Fibroblast of villous mesenchyme (primary cell): ENCODE measurements at places on chromosomes 11 and 22. TPM values are rescaled to one million over a fixed set of nuclear protein-coding genes. Genes with fewer than 3 reads are reported as not detected.

The MS4A14 gene
- total RNA-seq, result not detected in 2 replicates

The ARHGAP20 gene
- total RNA-seq, result 4.2 and 7.3 TPM in 2 replicates

The OR51F2 gene
- total RNA-seq, result not detected in 2 replicates

The ART5 gene
- total RNA-seq, result not detected in 2 replicates

The OR5P2 gene
- total RNA-seq, result under 0.01 TPM in 1 of 2 replicates, not detected in the other

The YPEL4 gene
- total RNA-seq, result 0.43 and 0.64 TPM in 2 replicates

The OR4A16 gene
- total RNA-seq, result not detected in 2 replicates

The EPS8L2 gene
- 42.5 and 55.3 TPM in 2 replicates for total RNA-seq

The STK33 gene
- 2.9 and 5.6 TPM in 2 replicates for total RNA-seq
